ENCODE measurements at places on chromosomes 1 and 21. TPM values are rescaled to one million over a fixed set of nuclear protein-coding genes. Genes with fewer than 3 reads are reported as not detected.

DNA sequence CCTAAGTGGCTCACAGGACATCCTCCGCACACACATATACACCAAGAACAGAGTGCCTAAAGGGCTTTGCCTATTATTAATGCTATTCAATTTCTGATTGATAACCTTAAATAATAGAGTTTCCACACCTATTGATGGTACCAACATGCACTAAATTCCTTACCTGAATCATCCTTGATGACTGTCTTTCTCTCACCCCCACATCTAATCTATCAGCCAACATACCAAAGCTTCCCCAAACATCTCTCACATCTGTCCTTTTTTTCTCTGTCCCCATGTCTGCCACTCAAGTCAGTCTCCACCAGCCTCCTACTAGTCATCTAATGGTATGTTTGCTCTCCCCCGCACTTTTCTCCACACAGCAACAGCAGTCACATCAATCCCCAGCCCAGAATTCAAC lies 174.4 kb downstream of the DSCAM start:
- H3K36me3 ChIP-seq, result no peaks in the 10 kb centered on the region
- H3K27ac ChIP-seq, result no peak overlapping the region
- no peak overlapping the region for H3K4me3 ChIP-seq
- no peaks in the 10 kb centered on the region for H3K4me1 ChIP-seq
- DNase-seq, result no peak

- H3K36me3 ChIP-seq, result no peaks in the 10 kb centered on the region
- H3K4me1 ChIP-seq, result no peaks in the 10 kb centered on the region
- H3K4me3 ChIP-seq, result no peak overlapping the region
- H3K27me3 ChIP-seq, result no peaks in the 10 kb centered on the region
- no peak overlapping the region for H3K27ac ChIP-seq
These were observed 166.4 kb upstream of the AJAP1 start for GRCh38 chr1:4488018-4488417.

DNA sequence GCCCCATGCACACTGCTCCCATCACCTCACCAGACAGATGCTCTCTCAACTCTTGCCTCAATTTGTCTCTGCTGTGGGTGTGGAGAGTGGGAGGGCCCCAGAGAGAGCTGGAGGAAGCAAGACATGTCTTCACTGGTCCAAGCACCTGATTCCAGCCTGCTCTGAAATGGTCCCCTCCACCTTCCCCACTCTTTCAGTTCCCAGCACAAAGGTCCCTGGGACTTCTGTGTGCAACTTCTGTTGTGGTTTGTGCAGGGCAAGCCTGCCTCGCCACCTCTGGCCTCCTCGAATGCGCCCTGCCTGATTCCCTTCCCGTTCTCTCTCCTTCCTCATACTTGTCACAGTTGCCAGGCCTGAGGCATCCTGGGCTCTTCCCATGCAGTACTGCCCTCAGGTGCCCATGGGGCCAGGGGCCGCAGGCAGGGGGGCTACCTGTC lies 119.3 kb downstream of the SYT2 start:
- DNase-seq, result no peak
- no peaks in the 10 kb centered on the region for H3K27me3 ChIP-seq
- H3K36me3 ChIP-seq, result no peaks in the 10 kb centered on the region
- H3K4me1 ChIP-seq, result peaks cover 22% of the 10 kb centered on the region
- no peak overlapping the region for H3K4me3 ChIP-seq

The ERICH3 gene
- total RNA-seq, result 0.50 TPM

The TRIM63 gene
- total RNA-seq, result 0.82 TPM
